ENCODE measurements at places on chromosomes 6 and 20.

DNA sequence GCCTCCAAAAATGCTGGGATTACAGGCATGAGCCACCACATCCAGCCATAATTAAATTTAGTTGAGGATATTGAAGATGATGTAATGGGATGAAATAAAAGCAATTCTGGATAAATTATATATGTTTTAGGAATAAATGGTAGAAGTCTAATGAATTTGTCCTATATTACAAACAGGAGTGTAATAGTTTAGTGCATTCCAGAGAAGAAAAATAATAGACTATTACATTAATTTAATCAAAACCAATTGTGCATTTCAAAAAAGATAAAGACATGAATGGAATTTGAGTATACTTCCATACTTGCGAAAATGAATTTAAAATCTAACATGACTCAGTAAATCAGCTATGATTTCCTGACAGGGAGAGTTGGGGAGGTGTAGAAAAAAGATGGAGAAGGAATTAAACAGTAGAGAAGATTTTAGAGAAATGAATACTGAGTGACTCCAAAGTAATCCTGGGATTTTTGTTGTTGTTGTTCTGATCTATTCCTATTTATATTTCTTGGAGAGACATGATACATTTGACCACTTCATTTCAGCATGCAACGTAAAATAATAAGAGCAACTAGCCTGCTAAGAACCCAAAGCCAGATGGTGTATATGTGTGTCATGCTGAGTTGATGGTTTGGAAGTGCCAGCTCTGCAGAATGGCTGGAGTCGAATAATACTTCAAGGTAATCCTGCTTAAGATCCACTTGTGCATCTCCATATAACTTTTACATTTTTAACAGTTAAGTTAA is 67.4 kb downstream of the AIG1 start:
- DNase-seq: no peak

- DNase-seq: no peak
Measured at GRCh38 chr6:87743454-87743853, 41.4 kb upstream of the AKIRIN2 start.

- DNase-seq: no peak
Measured at GRCh38 chr6:165721356-165721755, 58.3 kb upstream of the PDE10A start.

DNA sequence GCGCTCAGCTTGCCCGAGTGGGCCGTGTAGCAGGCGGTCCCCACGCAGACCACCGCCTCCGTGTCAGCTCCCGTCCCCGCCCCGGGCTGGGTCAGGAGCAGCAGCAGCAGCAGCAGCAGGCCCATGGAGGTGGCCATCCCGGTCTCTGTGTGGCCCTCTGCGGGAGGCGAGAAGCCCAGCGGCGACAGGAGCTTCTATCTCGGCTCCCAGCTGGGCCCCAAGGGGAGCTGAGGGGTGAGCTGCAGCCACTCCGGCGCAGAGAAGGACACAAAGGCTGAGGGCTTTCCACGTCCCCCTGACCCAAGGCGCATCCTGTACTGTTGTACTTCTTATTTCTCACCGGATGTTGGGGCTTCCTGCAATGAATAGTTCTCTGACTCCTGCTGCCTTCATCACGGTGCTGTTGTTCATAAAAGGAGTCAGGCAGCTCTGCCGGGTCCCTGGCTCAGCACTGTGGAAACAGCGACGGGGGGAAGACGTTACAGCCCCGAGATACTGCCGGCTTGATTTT is at the start of gene CD93:
Gene CD93 (minus strand): TSS at position 269 of the 511 bp plus-strand sequence. CDS start 132 bp downstream, at position 137.
- DNase-seq: no peak

DNA sequence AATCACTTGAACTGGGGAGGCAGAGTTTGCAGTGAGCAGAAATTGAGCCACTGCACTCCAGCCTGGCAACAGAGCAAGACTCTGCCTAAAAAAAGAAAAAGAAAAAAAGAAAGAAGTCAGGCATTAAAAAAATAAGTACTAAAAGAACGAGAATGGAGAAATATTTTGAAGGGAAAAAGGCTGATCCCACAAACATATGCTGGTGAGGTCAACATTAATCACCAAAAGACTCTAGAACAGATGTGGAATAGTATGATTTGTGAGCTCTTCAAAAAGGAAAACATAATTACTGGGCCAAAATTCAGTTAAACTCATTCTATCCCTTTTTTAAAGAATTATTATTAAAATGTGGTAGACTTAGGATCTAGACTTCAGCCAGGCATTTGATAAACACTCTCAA is 61.2 kb upstream of the NRSN1 start:
- DNase-seq: no peak

DNA sequence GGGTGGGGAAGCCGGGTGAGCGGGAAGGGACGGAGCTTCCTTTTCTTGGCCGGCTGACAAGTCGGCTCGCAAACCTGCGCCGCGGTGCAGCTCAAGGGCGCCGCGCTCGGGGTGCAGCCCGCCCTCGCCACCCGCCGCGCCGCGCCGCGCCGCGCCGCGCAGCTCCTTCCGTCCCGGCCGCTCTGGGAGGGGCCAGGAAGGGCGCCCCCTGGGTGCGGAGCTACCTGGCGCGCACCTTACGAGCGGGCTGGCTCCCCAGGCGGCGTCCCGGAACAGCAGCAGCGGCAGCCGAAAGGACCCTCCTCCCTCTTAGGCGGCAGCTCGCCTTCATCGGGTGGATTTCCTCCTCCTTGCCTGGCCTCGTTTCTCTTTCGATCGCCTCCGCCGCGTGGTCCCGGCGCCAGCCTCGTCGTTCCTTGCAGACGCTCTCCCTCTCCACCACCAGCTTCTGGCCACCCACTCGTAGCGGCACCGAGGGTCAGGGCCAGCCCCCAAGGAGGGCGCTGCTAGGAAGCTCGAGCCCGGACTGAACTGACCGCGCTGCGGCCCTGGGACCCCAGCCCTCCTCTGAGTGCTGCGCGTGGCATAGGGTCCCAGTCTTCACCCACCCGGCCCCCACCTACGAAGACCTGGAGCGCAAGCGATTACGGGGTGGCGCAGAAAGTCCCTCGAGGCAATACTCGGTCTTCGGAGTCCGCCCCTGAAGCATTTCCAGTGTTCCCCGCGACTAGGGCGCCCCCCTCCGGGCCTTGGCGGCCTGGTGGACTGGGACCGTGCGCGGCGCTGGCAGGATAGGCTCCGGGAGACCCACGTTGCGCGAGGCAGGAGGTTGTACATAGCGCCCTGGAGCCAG is at the start of gene MAP3K5:
Gene MAP3K5 (minus strand): TSS at position 68 of the 853 bp plus-strand sequence. CDS start 320 bp downstream, outside the sequence.
- peak; percentile 84 for DNase-seq

GRCh38 chr6:168030218-168030746 is 32.8 kb downstream of the KIF25 start:
- no peak for DNase-seq

- DNase-seq: no peak
Measured at GRCh38 chr20:2691127-2691526, 1.5 kb upstream of the EBF4 start.

- no peak for DNase-seq
Measured at GRCh38 chr6:159259441-159260125, 90.4 kb downstream of the FNDC1 start.

GRCh38 chr6:162195441-162195840 is 532.1 kb downstream of the PRKN start:
- no peak for DNase-seq

- DNase-seq: no peak
Measured at GRCh38 chr20:24651171-24651975, 181.9 kb downstream of the SYNDIG1 start.

- DNase-seq: no peak
Measured at GRCh38 chr20:15063081-15063480, 725.7 kb upstream of the FLRT3 start.

- DNase-seq: no peak
Measured at GRCh38 chr20:17444091-17444490, 87.1 kb downstream of the BFSP1 start.

DNA sequence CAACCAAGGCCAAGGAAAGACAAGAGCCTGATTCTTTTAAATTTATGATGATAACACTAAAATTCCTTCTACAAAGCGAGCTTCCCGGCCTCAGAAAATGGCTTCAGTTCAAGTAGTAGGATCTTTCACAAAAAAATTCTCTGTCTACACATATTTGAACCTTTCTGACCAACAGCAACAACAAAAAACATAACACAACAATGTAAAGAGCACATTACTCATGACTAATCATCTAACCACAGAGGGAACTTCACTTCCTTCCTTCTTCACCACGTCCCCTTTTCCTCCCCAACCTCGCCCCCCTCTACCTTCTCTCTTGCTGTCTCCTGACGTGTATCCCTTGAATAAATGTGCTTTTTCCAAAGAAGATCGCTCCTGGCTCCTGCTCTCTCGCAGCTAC is 228.2 kb downstream of the MYLK4 start:
- DNase-seq: no peak

- no peak for DNase-seq
Measured at GRCh38 chr6:52077961-52078625, 9.3 kb downstream of the PKHD1 start.

GRCh38 chr6:29017428-29017802 is 12.3 kb upstream of the ZNF311 start:
- DNase-seq: no peak

GRCh38 chr20:17374086-17374485 is 147.2 kb downstream of the PCSK2 start:
- no peak for DNase-seq

GRCh38 chr6:107719160-107719559 is 105.0 kb downstream of the SCML4 start:
- DNase-seq: no peak

- no peak for DNase-seq
Measured at GRCh38 chr6:10578723-10579122, 57.6 kb downstream of the GCNT2 start.

DNA sequence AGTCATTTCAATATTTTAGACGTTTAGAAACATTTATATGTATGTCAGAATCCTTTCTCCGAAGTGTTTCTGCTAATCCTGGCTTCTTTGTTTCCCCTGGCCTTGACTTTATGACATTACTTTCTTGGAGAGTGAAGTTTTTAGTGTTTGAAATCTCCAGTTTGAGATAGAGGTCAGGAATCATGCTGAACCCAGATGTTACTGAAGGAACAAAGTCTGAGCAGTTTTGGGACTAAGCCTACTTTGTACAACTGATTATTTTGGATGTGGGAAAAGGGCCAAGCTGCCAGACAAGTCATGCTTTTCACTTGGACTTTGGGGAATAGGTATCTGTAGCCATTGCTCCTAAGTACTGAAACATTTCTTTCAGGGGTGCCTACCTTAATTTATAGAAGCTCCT is 2.3 kb downstream of the RNF144B start:
- DNase-seq: no peak

- DNase-seq: no peak
Measured at GRCh38 chr20:10747019-10747418, 73.2 kb upstream of the JAG1 start.

DNA sequence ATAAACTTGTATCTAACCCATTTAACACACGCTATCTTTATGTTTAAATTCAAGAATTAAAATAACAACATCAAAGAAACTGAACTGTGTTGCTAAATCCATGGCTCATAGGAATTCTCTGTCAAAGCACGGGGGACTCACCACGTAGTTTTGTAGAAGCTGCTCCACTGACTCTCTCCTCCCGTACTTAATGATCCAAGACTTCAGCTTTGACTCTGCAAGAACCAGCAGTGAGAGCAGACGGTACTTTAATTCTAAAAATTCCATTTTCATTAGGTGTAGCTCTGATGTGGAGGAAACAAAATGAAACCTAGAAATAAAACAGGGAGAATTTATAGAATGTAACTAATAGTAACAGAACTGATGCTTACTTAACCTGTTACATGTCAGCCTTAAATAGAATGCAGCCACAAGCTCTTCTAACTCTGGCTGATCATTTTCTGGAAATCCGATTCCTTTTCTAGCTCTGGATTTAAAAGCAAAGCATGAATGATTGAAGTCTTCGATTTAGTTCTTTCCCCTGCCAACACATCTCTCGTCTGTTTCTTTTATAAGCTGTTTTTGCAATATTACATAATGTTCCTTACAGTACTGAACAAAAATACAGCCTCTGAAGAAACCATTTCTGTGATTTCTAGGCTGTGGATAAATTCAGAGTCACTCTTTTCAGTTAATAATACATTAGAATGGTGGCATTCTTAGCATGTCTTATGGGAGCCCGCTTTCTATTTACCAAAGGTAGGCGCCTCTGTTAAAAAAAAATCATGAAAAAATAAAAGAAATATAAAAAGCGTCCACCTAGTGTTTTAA is 165.5 kb downstream of the SYNE1 start:
- no peak for DNase-seq

GRCh38 chr6:51616243-51616642 is 471.2 kb downstream of the PKHD1 start:
- no peak for DNase-seq

- no peak for DNase-seq
Measured at GRCh38 chr20:48105526-48105925, 320.2 kb upstream of the SULF2 start.

DNA sequence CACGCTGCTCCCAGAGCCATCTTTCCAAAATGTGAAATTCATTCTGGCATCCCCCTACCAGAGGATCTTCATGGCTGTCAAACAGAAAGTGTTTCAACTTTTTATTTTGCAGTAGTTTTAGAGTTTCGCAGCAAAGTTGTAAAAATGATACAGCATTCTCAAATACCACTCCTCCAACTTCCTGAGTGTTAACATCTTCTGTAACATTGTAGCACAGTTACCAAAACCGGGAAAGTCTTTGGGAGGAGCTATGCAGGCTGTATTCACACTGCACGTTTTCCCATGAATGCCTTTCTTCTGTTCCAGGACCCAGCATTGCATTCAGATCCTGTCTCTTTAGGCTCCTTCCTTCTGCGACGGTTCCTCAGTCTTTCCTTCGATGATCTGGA is 30.1 kb downstream of the CDYL start:
- no peak for DNase-seq

DNA sequence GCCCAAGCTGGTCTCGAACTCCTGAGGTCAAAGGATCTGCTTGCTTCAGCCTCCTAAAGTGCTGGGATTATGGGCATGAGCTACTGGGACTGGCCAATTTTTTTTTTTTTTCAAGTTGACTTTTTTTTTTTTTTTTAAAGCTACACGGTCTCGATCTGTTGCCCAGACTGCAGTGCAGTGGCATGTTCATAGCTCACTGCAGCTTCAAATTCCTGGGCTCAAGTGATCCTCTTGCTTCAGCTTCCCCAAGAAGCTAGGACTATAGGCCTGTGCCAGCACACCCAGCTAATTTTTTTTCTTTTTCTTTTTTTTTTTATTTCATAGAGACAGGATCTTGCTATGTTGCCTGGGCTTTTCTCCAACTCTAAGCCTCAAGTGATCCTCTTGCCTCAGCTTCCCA is 59.5 kb downstream of the NCOA3 start:
- DNase-seq: no peak

DNA sequence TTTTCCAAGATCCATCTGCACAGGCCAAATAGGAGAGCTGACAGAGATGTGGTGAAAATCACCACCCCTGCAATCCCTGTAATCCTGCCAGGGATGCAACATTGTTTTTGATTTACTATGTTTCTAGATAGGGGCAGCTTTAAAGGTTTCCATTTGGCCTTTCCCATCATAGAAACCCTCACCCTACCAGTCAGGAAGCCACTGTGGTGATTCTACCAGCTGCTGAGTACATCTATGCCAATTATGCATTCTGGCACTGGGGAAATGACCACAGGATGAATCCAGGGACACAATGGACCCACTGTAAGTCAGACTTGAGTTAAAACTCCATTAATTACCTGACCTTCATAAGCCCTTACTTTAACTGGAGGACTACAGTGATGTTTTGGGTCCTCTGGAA is 130.4 kb downstream of the TNFRSF21 start:
- no peak for DNase-seq
